IMR-90 (cell line): ENCODE measurements at places on chromosomes 13 and 19. TPM values are rescaled to one million over a fixed set of nuclear protein-coding genes. Genes with fewer than 3 reads are reported as not detected.

NPHS1 gene
- total RNA-seq: not detected in 2 replicates

CHMP2A gene
- total RNA-seq: 105 and 128 TPM in 2 replicates

SCGB2B2 gene
- total RNA-seq: not detected in 2 replicates

- no peak for DNase-seq
Observed at GRCh38 chr19:48962849-48963165, 2.3 kb upstream of the FTL start.

DNA sequence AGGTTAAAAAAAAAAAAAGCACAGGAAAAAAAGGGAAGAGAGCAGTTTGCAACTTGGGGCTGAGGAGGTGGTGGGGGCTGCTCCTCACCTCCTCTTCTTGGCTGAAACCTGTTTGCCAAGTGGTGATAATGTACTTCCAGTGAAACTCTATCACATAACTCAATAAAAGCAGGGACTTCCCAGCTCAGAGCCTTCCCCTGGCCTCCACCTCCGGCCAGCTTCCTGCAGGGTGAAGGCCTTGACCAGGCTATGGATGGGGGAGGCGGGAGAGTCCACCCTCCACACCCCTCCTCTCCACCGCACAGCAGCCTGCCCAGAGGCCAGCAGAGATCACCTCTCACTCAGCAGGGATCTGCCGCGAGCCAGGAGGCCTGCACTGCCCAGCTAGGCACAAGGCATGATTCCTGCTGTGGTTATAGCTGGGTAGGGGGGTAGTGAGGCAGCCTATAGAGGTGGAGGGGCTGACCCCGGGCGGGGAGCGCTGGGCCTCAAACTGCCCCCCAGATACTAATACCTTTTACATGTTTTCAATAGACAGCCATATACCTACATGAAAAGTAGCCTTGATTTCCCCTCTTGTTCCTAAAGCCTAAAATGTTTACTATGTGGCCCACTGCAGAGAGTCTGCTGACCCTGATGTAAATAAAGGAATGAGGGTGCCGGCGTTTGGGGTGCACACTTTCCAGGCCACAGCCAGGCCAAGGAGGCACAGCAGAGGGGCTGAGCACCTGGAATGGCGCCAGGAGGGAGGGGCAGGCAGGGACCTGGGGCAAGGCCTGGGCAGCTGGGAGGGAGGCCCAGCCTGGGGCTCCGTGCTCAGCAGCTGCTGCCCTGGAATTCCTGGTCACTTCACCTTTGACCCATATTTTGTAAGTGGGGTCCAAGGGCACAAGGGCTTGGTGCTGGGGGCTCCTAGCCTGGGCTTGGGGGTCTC, 10.3 kb downstream of the ZNF787 start:
- peak; percentile 39 for DNase-seq

DNA sequence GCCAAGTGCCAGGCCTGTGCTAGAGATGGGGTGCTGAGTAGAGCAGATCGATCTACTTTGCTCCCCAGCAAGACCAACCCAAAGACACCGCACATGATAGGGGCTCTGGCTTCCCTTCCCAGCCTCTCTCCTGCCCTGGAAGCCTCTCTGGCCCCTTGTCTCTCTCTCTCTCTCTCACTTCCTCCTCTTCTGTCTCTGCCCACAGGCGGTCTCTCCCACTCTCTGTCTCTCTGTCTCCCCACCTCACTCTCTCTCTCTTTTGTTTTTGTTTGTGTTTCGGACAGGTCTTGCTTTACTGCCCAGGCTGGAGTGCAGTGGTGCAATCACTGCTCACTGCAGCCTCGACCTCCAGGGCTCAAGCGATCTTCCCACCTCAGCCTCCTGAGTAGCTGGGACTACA, 1.3 kb downstream of the SELENOV start:
- DNase-seq: no peak
